ENCODE measurements at places on chromosomes 6 and 20.

GRCh38 chr6:125101631-125102030, 51.9 kb upstream of the TPD52L1 start:
- no peak for DNase-seq

DNA sequence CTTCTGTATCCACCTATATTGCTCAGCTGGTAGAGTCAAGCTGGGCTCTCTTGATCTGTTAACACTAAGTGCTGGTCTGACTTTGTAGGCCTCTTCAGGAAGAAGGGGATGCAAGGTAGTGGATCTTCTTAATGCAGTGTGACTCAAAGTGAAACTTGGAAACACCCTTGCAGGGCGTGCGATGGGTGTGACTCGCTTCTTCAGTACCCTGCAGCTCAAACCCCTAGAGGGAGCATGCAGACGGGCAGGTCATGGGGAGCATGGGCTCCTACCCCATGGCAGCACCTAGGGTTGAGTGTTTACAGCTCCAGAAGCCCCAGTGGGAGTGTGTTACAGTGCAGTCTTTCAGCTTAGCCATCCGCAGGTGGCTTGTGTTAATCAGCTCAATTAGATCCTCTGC, 757 bp upstream of the SAMD3 start:
- DNase-seq: no peak

GRCh38 chr6:138540468-138540867, 41.2 kb upstream of the NHSL1 start:
- DNase-seq: peak; percentile 64

- DNase-seq: no peak
These were observed 116.3 kb upstream of the MTHFD1L start for GRCh38 chr6:150749091-150749670.

DNA sequence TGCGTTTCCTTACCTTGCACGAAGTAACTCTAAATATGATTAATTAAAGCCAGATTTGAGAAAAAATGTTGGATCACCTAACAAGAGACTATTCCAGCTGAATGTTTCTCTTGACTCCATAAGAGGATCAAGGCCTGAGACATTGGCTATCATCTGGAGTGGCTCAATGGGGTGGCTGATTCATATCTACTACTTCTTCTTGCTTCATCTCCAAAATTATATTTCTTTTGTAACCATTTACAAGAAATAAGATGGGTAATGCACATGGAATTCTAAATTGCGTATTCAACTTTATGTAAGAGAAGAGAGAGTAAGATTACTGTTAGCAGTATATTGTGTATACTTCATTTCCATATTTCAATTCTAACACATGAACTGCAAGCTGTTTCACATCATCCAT, 819.0 kb upstream of the EYS start:
- peak; percentile 7 for DNase-seq

DNA sequence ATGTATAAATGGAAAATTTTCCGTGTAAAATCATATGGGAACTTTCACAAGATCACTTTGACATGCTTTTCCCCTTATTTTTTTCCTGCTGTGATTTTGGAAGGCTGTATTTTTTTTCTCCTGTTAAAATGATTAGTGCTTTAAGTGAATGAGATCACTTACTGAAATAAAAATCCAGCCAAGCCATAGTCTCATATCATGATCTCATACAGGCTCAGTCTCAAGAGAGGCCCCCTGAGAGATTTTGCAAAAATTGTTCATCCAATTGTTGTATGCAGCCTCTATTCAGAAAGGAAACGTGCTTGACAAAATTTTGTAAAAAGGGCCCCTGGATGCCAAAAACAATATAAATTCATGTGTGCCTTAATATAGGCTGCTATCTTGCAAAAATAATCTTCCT, 528.2 kb downstream of the HDGFL1 start:
- no peak for DNase-seq

DNA sequence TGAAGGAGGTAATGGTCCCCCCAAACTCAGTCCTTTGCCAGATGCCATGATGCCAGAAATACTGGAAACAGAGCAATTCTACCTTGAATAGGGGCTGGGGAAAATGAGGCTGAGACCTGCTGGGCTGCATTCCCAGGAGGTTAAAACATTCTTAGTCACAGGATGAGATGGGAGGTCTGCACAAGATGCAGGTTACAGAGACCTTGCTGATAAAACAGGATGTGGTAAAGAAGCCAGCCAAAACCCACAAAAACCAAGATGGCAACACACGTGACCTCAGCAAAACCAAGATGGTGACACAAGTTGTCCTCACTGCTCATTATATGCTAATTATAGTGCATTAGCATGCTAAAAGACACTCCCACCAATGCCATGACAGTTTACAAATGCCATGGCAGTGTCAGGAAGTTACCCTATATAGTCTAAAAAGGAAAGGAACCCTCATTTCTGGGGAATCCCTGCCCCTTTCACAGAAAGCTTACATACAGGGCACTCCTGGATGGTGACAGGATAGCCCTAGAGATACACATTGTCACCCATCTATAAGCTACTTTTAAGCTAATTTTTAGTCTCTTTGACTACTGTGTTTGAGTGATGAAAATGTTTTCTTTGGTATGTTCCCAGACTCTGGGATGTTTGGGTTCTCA, 979.7 kb downstream of the TBC1D32 start:
- DNase-seq: no peak

GRCh38 chr6:11815231-11815630, 36.6 kb upstream of the ADTRP start:
- peak; percentile 29 for DNase-seq

GRCh38 chr6:119077391-119077642, 1.1 kb downstream of the FAM184A start:
- DNase-seq: no peak

DNA sequence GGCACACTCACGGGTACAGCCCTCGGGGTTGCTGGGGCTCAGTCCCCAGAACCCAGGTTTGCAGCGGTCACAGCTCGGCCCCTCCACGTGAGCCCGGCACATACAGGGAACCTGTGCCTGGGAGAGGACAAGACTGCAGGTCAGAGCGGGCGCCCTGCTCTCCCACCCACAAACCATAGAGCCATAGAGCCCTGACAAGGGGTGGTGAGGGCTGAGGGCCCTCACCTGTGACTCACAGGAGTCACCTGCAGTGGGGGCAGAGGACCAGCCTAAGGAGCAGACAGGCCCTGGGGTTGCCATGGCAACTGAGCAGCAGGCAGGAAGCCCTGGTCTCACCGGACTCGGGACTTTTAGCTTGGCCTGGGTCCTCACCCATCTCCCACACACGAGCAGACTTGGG, 30.8 kb downstream of the LAMA5 start:
- no peak for DNase-seq

DNA sequence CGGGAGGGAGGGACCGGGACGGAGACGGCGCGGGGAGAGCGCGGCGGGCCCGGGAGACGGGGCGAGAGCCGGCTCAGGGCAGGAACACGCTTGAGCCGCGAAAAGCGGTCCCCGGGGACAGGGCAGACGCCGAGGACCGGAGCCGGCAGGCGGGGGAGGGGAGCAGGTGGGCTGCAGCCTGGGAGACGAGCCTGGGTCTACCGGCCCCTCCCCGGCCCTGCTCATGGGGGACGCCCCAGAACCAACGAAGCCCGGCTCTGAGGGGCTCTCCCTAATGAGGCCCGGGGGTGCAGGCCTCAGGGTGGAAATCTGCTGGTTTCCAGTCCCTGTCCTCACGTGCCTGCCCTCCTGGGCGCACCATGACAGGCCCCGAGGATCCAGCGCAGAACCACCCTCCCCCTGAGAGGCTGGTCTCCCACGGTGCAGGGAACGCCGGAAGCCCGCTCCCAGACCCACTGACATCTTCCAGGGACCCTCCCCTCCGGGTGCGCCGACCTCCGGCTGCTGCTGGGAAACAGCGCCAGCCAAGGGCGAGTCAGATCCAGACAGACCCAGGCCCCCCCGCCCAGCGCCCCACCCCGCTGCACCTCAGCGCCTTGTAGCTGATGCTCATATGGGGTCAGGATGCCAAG, 571 bp upstream of the EEF1A2 start:
- no peak for DNase-seq

DNA sequence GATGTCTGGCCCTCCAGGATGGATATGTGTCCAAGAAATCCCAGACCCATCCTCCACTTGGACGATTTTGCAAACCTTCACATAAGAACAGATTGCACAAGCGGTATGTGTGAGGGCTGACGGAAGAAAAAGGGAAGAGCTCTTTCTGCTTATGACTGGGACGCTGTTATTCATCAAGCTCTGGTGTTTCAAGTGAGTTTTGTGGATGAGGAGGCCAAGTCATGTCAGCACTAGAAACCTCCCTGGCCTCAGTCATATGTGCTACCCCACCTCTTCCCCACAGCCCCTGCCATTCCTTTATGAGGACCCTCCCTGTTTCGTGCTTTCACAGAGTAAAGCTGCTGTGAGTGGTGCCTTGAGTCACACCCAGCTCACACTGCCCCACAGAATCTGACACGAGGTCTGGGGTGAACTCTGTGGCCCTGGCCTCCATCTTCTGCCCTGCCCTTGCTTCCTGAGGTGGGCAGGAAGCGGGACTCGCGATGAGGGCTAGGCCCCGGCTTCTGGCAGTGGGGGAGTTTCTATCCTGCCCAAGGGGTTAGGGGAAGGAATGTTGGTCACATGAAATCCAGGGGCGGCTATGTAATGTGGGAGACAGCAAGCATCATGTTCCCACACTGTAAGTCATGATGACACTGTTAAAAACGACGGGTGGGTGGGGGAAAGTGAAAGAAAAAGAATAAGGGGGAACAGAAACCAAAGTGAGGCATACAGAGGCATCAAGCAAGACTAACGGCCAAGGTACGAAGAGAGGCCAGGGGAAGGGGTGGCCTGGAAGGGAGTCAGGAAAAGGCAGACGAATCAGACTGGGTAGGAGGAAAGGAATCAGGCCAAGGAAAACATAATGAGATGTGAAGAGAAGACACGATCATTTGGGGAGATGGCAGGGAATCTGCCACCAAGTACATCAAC, 78.1 kb downstream of the PRDM1 start:
- DNase-seq: peak; percentile 73

DNA sequence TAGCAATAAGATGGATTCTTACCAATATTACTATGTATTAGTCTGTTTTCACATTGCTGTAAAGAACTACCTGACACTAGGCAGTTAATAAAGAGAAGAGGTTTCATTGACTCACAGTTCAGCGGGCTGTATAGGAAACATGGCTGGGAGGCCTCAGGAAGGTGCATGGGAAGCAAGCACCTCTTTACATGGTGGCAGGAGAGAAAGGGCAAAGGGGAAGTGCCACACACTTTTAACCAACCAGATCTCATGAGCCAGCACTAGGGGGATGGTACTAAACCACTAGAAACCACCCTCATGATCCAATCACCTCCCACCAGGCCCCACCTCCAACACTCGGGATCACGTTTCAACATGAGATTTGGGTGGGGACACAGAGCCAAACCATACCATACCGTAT, 40.7 kb upstream of the CCDC167 start:
- no peak for DNase-seq

- no peak for DNase-seq
These were observed 20.7 kb upstream of the PKHD1 start for GRCh38 chr6:52108128-52108527.

- no peak for DNase-seq
These were observed 25.0 kb upstream of the NELFCD start for GRCh38 chr20:58956078-58956477.

GRCh38 chr20:53336892-53337291, 256.7 kb downstream of the ZNF217 start:
- no peak for DNase-seq

- peak; percentile 30 for DNase-seq
These were observed 69.6 kb downstream of the HFE start for GRCh38 chr6:26156850-26157250.

- no peak for DNase-seq
These were observed 14.3 kb downstream of the SLA2 start for GRCh38 chr20:36631646-36632045.

GRCh38 chr20:38645351-38645750, 43.7 kb downstream of the ARHGAP40 start:
- DNase-seq: no peak

DNA sequence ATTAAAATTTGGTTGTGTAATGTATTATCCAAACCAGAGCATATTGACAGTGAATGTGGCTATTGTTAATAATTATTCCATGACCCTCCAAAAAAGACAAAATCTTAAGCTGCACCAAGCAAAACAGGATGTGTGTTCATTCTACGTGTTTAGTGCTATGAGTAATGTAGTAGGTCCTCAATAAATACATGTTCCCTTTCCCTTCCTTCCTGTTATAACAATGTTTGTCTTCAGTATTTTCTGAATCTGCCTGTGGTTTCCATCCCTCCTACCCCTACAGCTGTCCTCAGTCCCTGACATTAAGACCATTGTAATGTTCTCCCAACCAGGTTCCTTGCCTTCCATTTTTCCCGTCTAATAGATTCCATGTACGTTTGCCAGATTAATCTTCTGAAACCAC, 163.8 kb downstream of the AIG1 start:
- DNase-seq: no peak

GRCh38 chr6:157614026-157614568, 208.9 kb upstream of the SNX9 start:
- peak; percentile 29 for DNase-seq

- DNase-seq: no peak
These were observed 143.5 kb upstream of the AFDN start for GRCh38 chr6:167683028-167683862.

- no peak for DNase-seq
These were observed 10.0 kb upstream of the UQCC2 start for GRCh38 chr6:33721508-33721907.

DNA sequence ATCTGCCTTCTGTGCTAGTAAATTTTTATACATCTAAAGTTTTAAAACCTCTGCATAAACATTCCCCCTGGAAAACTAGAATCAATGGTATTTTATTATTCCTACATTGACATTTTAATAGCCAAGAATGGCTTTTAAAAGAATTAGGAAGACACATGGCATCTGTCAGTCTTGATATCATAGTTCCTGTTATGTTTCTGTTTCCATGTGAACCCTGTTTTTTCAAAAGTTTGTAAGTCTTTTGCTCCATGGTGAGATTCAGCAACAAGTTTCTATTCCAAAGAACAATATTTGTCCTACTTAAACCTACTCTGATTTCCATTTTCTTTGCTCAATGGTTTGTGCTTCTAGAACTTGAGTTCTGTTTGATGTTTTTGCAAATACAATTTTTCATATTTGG, 95.2 kb downstream of the PLEKHG1 start:
- no peak for DNase-seq

- DNase-seq: no peak
These were observed 936.5 kb upstream of the ADGRB3 start for GRCh38 chr6:67698534-67698933.

DNA sequence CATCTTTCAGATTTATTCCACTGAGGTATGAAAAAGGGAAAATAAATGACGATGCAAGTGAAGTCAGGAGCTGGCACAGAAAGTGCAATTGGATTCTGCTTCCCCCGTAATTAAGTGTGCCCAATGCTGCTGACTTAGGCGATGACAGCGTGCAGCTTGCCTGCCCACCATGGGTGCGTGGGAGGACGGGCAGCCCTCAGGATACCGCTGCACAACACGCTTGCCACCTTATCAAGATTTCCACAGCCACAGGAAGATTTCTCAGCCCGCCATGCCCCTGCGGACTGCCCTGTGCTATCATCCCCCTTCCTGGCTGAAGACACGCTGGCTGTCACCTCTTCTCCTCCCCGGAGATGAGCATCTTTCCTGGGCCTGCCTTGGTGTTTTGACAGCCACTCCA, 103.3 kb upstream of the BACH2 start:
- no peak for DNase-seq
